ENCODE measurements at places on chromosomes 7 and 10.
A peak's percentile ranks its signal among the peaks of the same experiment; 100 is the strongest.

- DNase-seq = peak; percentile 26
Measured at GRCh38 chr10:48542471-48543181, 62.2 kb downstream of the ARHGAP22 start.

- no peak for DNase-seq
Measured at GRCh38 chr7:130959743-130960207, 225.8 kb upstream of the KLF14 start.

DNA sequence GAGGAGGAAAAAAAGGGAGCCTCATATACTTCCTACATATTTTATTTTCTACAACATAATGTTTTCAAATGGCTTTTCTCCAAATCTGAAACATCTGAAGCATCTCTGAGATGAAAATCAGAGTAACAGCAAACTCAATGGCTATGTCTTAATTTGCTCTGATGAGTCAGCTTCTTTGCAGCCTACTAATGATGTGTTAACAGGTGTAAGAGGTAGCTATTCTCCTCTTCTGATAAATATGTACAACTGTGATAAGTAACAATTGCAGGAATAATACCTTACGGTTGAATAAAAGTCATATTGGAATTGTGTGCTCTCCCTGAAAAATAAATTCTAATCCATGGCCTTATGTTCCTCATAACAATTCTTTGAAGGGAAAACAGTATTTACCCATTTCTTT lies 45.2 kb downstream of the GNAT3 start:
- no peak for DNase-seq

GRCh38 chr7:157961731-157962457 lies 625.1 kb downstream of the DNAJB6 start:
- DNase-seq = no peak

DNA sequence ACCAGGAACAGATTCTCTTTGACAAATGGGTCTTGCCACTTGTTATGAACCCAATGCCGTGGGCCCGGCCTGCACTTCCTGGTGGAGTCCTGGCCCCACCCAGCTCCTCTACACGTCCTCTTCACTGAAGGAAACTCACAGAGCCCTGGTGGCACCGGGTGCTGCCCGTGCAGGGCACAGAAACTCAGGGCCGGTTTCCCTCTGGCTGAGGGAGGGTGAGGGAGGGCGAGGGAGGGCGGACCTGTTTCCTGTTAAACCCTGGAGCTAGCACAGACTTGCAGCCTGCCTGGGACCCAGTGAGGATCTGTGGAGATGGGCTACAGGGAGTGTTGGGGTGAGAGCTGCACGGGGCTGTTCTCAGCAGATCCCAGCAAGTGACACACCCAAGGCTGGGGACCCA lies 596.3 kb downstream of the PTPRN2 start:
- DNase-seq = no peak

DNA sequence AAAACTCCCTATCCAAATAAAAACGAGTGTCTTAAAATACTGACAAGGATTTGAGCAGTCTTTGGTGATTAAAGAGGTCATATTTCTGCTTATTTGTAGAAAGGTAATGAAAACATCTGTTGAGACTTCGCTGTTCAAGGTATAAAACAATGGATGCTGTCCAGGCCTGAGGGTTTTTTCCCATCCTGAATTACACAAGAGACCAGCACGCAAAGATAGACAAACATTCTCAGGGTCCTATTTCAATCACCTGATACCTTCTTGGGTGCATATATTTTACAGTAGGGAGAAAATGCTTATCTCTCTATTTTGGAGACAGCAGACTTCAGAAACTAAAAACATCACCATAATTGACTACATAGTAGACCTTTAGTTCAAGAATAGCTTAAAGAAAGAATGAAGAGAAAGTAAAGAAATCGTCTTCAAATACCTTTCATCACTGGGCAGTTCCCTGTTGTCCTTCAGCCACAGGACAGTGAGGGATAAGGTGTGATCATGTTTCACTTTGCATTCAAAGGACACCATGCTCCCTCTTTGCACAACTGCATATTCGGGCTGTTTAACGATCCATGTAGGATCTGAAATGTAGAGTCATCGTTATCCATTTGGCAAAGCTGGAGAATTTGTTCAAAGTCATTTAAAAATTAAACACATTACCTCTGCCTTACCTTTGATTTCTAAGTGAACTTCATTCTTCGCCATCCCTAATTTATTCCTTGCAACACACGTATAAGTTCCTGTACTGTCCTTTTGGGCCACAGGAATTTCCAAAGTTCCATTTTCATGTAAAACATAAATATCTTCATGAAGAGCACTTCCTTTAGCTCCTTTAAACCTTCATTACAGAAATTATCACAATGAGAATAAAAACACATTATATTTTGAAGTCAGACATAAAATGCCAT lies 63.7 kb upstream of the LAMB4 start:
- no peak for DNase-seq

- DNase-seq = no peak
Measured at GRCh38 chr7:50492770-50493519, 42.8 kb upstream of the FIGNL1 start.

GRCh38 chr10:24477915-24478314 lies 245.8 kb downstream of the ARHGAP21 start:
- no peak for DNase-seq

- DNase-seq = no peak
Measured at GRCh38 chr7:121301446-121302213, 27.2 kb upstream of the WNT16 start.

DNA sequence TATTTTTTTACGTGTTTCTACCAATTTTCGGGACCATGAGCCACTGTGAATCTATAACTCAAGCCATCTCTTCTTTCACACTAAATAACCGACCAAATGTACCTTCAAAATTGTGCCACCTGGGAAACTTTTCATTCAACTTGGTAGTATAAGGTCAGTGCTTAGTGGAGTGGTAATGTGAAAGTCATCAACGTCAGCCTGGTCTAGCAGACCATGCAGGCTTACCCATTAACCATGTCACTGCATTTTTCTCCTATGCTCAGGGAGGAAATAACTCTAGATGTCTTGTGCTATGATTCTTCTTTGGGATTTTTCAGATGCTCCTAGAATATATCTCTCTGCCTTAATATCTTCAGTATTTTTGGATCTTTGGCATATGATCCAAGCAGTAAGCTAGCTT lies 1075.4 kb upstream of the POT1 start:
- no peak for DNase-seq

GRCh38 chr7:66419210-66419609 lies 209.5 kb upstream of the KCTD7 start:
- DNase-seq = no peak

- DNase-seq = no peak
Measured at GRCh38 chr10:71880425-71881306, 29.6 kb upstream of the PSAP start.

DNA sequence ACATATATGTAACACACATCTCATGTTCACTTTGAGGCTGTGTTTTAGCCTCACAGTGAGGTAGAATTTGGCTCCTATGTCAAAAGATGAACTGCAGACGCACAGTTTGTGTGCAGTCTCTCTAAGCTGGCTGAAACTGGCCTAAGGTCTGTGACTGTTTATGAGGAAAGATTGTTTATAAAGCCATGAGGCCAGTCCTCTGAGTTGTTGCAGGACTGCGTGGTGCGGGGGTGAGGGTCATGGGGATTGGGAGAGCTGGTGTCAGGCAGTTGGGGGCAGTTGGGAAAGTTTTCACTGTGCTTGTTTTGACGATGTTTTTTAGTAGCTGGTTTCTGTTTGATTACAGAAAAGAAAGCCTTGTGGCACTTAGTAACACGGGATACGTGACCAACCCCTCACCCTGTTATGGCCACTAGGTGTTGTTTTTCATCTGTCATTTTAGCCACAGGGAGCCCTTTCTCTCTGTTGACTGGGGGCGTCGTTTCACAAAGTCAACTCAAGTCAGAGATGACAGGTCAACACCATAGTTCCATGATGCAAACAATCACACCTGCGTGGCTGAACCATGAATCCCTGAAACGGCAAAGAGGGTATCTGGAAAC lies 310.9 kb downstream of the CCDC3 start:
- no peak for DNase-seq

Measured in activated CD8-positive, alpha-beta memory T cell treated with anti-CD3 and anti-CD28 coated beads, Interleukin-2, amount 50 U/mL, for 48 hours (primary cell).